Kidney glomerular epithelial cell (primary cell): ENCODE measurements at places on chromosomes 6 and 20.
A peak's percentile ranks its signal among the peaks of the same experiment; 100 is the strongest.

DNA sequence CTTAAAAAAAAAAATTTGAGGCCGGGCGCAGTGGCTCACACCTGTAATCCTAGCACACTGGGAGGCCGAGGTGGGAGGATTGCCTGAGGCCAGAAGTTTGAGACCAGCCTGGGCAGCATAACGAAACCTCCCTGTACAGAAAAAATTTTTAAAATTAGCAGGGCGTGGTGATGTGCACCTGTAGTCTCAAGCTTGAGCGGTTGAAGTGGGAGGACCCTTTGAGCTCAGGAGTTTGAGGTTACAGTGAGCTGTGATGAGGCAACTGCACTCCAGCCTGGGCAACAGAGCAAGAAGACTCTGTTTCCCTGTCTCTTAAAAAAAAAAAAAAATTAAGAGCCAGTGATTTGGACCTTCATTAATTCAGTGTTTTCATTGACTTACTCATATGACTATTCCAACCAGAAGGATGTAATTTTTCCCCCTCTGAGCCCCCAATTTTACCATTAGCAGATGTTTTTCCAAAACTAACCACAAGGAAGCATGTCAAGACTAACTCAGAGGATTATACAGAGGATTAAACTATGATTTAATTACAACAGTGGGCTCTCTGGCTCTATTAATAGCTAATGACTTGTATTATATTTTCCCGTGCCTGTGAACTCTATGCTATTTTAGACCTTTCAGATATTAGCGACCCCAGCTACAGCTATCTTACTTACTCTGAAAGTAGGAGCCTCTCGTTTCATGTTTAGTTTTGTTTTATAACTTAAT is 75.1 kb downstream of the ARID1B start:
- no peak for DNase-seq

GRCh38 chr6:29959467-29959866 is 17.1 kb downstream of the HLA-A start:
- no peak for DNase-seq

DNA sequence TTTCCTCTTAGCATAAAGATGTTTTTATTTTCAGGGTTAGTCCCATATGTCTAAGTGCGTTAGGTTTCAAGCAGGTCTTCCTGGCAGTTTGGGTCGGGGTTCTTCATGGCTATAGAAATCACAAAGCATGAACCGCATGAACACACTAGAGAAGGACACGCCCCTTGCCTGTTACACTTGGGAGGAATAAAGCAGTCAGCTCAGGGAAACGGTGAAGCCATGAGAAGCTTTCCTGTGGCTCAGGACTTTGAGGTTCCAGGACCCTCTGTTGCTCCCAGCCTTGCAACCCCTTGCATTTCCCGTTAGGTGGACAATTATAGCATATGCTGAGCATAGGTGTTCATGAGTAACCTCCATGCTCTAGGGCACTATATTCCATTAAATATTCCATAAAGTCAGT is 96.7 kb downstream of the SYCP2 start:
- DNase-seq: peak; percentile 1

- DNase-seq: peak; percentile 83
Observed at GRCh38 chr6:131954775-131955107, 3.6 kb upstream of the CCN2 start.

GRCh38 chr20:54624706-54625390 is 149.5 kb downstream of the DOK5 start:
- no peak for DNase-seq

DNA sequence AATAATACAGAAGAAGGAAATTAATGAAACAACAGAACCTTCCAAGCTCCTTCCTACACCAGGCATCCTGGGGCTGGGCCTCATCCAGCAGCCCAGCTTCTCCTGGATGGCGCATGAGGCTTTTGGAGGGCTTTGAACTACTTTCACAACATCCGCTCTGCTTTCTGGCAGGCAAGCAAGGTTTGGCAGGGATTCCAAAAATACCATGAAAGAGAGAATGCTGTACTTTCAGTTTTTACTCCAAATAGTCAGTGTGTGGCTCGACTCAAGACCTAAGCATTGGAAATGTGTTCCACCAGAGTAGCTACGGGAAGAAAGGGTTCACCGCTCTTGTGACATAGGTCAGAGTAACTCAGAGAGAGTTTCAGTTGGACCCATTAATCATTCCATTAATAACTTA is 125.4 kb downstream of the OPRM1 start:
- peak; percentile 35 for DNase-seq

GRCh38 chr20:48612335-48612734 is 215.5 kb downstream of the PREX1 start:
- DNase-seq: no peak

DNA sequence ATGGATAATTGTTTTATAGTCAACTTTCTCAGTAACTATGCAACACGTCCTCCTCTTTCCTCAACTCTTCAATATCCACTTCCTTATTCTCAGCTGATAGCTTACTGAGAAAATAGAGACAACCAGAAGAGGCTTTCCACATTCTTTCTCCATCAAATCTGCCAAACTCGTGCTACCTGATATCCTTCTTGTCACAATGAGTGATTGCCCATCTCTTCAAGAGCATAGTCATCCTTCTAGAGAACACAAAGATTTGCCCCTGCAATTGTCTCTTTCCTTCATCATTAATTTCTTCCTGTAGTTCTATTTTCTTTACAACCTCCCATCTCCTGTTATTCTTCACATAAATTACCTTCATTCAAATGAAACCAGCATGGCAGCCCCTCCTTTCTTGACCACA is 75.9 kb upstream of the RGS17 start:
- DNase-seq: no peak

- DNase-seq: no peak
Observed at GRCh38 chr6:63862486-63863198, 227.0 kb downstream of the PHF3 start.

GRCh38 chr20:49787371-49788357 is 25.0 kb upstream of the SLC9A8 start:
- no peak for DNase-seq

DNA sequence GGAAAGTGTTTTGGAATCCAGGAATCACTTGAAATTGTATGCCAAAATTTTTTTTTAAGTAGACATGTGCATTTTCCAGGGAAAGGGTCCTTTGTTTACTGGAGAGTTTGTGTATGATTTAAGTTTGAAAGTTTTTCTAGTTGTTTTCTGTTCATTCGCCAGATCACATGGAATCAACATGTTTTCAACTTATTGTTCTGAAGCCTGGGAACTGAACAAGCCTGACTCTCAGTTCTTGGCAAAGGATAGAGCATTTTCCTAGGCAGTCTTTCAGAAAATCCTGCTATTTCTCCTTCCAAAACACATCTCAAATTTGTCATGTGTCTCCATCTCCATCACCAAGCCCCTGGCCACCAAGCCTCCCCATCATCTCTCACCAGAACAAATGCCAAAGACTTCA is 374.8 kb downstream of the MAFB start:
- DNase-seq: no peak

- DNase-seq: no peak
Observed at GRCh38 chr20:62875419-62876361, 14.1 kb upstream of the TCFL5 start.

GRCh38 chr6:116682334-116682712 is 1.3 kb downstream of the KPNA5 start:
- DNase-seq: peak; percentile 23

DNA sequence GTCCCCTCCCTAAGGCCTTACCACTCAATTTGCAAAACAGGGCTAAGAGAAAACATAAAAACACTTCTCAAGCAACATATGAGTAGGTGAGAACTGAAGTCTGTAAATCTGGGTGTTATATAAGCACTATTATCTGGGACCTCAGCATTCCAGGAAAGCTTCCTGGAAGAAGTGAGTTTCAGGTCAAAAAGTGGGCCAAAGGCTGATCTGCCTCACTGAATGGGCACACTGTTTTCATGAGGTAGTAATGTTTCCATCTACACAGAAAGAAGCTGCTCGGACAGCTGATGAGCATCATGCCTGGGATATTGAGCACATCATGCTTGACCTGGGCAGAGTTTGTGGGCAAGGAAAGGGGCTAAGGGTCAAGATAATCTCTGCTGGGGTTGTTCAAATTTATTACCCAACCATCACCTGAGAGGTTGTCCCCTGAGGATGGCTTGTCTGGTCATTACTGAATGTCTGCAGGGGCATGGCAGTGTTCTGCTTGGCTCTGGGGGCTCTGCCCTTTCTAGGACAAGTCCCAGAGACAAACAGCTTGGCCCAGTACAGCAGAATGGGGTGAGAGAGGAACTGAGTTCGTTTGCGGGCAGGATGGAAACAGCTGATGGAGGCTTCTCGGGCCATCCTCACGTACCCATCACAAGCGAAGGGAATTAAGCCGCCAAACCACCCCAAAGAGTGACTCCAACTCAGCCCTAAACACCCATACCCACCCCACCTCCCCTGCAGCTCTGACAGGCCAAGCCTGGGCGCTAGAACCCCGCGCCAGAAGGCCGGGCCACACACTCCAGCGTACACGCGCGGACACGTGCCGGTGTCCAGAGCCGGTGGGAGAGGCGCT is 1.2 kb upstream of the SYNJ2 start:
- DNase-seq: no peak

- no peak for DNase-seq
Observed at GRCh38 chr6:54134935-54135334, 23.7 kb downstream of the MLIP start.

DNA sequence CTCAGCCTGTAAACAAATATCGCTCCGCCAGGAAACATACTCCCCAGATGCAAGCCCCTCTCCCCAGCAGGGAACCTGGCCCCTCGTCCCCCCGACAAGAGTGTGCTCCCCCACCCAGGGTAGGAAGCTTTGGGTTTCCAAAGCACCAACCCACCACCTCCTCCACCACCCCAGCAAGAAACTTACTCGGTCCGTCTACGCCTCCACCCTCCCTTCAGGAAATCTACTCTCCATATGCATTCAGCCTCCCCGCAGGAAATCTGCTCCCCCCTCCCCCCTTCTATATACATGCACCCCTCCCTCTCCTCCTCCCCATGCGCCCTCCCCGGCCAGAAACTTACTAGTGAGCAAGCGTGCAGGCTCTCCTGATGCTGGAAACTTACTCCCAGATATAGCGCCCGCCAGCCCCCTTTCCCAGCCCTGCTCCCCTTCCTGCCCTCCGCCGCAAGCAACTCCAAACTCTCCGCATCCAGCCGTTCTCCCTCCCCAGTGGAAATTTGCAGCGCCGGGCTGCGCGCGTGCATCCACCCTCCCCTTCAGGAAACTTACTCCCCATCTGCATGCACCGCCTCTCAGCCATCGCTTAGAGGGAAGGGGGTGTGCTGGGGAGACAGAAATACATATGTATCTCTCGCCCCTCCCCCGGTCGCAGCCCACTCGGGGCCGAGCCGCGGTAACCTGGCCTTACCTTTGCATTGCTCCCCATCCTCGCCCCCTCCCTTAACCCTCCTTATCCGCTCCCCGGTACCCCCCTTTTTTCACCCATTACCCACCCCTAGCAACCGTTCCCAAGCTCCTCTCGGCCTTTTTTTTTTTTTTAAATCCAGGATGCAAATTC is at the start of gene TRERF1:
TRERF1 (minus strand) TSS at position 594 of the 838 bp plus-strand sequence. CDS start 182,336 bp downstream, outside the sequence.
- peak; percentile 15 for DNase-seq

DNA sequence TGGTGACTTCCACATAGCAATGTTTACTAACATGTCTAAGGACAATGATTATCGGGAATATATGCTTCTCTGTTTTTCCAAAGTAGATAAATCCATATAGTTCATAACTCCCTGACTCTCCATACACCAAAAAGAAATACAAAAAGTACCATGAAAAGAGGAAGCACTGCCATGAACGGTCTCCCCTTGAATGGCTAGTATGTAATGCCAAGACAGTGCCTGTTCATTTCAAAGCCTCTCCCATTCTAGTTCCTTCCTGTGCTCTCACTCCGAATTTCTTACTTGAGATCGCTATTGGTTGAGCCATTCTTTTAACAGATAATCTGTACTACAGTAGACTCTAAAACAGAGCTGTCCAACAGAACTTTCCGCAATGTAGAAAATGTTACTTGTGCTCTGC is 54.8 kb upstream of the EDN1 start:
- DNase-seq: no peak

GRCh38 chr20:53763707-53764414 is 170.2 kb upstream of the ZNF217 start:
- DNase-seq: no peak

GRCh38 chr6:134882426-134883038 is 67.4 kb downstream of the ALDH8A1 start:
- DNase-seq: peak; percentile 38
